Stimulated activated CD8-positive, alpha-beta memory T cell treated with anti-CD3 and anti-CD28 coated beads, Interleukin-7, amount 100 ng/mL, for 4 hours (primary cell): ENCODE measurements at places on chromosomes 3 and 15.

GRCh38 chr3:152113992-152114651, 154.6 kb upstream of the MBNL1 start:
- no peak for DNase-seq

GRCh38 chr3:130933801-130934345, 40.0 kb downstream of the ATP2C1 start:
- DNase-seq = no peak

GRCh38 chr3:28348629-28349468, at the start of the genes AZI2 and ZCWPW2:
TSS of gene AZI2 (minus strand) at chr3:28348824. CDS start at chr3:28340617, 8,207 bp downstream.
TSS of gene ZCWPW2 (plus strand) at chr3:28348721. CDS start at chr3:28413069, 64,348 bp downstream.
- peak; percentile 89 for DNase-seq

GRCh38 chr3:99885085-99885484, 67.4 kb downstream of the CMSS1 start:
- no peak for DNase-seq

GRCh38 chr15:74179101-74179841, 5.8 kb downstream of the ISLR start:
- no peak for DNase-seq

- no peak for DNase-seq
These were observed 546.8 kb downstream of the TBL1XR1 start for GRCh38 chr3:176650478-176650877.

- no peak for DNase-seq
These were observed 393.7 kb upstream of the C2CD4B start for GRCh38 chr15:62558640-62559380.

DNA sequence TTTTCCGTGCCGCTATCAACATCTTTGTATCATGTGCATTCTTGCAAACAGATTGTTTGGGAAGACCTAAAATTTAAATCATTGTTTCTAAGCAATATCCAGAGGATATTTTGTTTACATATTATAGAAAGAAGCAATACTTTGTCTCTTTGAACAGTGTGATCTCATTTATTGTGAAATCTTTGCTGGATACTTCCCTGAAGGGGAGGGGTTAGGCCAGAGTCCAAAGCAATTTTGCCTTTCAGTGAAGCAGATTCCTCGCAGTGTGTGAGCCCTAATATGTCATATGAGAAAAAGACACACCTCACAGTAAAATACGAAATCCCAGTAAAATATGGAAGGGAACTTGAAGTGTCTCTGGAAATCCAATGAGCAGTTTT, 158.7 kb upstream of the SLCO3A1 start:
- DNase-seq = no peak

DNA sequence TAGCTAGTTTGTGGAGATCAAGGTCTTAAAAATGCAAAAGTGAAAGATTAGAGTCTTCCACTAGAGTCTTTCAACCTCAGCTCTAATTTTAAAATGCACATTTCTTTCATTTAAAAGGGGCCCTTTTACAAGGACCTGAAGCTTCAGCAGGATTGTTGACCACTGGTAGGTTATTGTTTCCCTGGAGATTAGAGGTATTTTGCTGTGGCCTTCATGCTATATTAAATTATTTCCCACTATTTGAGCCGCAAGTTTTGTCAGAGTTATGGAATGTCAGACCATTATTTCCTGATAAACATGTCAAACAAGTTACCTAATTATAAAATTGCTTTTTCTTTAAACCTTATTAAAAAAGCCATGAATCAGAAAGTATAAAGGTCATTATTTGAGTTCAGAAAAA, 103.1 kb upstream of the CCNL1 start:
- DNase-seq = no peak

DNA sequence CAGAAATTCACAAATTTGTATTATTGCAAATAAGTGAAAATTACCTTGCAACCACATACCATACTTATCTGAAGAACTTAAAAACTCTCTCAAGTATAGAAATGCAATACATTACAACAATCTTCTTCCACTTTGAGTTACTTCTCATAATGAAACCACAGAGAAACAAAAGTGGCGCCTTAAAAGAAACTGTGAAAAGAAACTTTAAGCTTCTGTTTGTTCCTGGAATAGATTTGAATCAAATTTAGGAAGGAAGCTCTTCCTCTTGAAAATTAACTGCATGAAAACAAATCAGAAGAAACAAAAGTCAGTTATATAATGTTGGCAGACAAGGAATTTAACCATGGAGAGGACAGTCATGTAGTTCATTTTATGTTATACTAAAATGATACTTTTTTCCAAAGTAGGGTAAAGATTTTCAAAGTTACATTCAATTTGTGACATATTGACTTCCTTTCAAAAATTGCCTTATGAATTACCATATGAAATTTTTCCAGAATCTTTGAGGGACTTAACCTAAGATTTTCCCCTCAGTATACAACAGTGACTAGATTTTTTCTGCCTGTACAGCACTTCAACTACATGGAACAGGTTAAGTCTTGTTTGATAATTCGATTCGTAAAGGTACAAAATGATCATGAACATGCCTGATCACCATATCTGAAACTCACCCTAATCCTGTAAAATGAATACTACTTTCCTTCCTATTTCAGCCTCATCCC, 57.6 kb upstream of the TNFSF10 start:
- DNase-seq = no peak
